A673 (cell line): ENCODE measurements at places on chromosomes 7 and 10. TPM values are rescaled to one million over a fixed set of nuclear protein-coding genes. Genes with fewer than 3 reads are reported as not detected.

Gene PAPOLB
- 0.17 TPM in 2 replicates for total RNA-seq

Gene TRIL
- 4.8 and 9.2 TPM in 2 replicates for total RNA-seq

Gene CLDN15
- 14.7 and 16.6 TPM in 2 replicates for total RNA-seq

DNA sequence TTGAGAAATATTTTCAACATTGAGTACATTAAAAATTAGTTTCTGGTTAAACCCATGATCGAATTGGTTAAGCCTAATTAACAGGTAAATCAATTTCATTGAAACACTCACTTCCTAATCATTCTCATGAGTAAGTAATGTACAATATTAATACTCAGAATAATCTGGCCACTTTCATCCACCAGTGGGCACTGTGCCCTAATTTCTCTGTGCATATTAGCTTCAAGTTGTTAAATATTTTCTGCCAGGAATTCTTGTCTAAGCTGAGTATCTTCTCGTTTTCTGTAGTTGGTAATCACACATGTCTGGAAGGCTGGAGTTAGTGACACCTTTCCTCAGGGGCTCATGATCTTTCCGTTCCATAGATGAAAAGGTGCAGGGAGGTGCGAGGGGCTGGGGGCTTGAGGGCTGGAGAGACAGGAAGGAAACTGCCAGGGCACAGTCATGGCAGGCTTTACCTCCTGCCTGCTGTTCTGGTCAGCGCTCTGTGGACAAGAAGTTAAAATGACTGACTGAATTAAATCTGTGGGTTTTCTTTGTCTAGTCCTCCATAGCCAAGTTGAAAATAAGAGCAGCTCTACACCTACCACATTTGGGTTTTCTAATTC, 71.9 kb downstream of the WIPF3 start:
- H3K4me1 ChIP-seq = no peaks in the 10 kb centered on the region
- peak; percentile 66 for DNase-seq
- H3K4me3 ChIP-seq = no peak overlapping the region
- no peaks in the 10 kb centered on the region for H3K27me3 ChIP-seq
- H3K36me3 ChIP-seq = no peaks in the 10 kb centered on the region
- no peak overlapping the region for H3K27ac ChIP-seq

DNA sequence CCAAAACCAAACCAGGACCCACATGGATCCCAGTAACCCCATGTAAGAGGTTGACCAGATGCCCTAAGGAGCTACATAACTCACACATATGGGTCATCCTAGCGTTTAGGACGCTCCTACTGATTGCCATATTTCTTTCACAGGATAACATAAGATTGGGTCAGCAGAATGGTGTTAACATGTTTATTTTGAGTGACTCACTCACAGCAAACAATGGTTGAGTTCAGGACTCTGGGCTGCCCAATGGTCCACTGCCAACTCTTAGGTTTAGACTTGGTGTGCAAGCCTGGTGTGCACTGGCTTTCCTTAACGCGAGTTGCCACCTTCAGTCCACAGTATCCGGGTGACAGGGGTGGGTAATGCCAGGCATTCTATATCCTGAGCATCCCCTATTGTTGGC, 211.5 kb downstream of the GPAM start:
- peaks cover 22% of the 10 kb centered on the region for H3K27me3 ChIP-seq
- no peaks in the 10 kb centered on the region for H3K4me1 ChIP-seq
- no peaks in the 10 kb centered on the region for H3K36me3 ChIP-seq
- no peak overlapping the region for H3K27ac ChIP-seq
- H3K4me3 ChIP-seq = no peak overlapping the region
